Thymus (tissue), 14 donors: ENCODE measurements at places on chromosomes 4 and X.

DNA sequence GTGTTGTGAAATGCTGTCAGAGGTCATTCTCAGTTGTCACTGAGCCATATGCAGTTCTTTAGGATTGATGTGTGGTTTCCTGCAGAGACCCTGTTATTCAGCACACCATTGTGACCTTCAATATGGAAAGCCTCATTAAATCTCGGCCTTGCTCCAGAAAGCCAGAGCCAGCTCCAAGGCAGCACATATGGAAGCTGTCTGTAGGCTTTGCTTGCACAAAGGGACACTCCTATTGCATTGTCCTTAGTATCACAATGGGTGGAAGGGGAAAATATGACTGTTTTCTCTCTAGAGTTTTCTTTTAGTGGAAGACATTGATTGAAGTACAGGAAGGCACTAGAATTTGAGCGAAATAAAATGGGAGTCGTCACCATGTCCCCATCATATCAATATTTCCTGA lies 179.0 kb downstream of the CEP135 start:
- no peak for DNase-seq

- peak; percentile 1 for DNase-seq
Observed at GRCh38 chrX:37651921-37652452, 33.6 kb upstream of the XK start.

DNA sequence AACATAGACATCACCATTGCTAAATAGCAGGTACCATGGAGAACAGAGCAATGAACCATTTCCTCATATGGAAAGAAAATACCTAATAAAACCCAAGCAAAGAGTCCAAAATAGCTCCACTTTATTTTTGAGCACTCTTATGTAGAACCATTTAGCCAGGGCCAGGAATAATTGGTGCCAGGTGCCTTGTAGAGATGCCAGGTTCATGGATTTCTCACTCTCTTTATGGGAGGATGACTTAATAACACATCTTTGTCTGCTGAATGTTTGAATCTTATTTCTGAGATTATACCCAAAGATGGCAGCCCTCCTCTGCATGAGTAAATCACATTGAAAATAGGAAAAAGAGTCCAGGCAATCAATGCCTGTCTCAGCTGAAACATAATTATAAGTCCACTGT lies 212.3 kb upstream of the SFRP2 start:
- DNase-seq, result no peak

DNA sequence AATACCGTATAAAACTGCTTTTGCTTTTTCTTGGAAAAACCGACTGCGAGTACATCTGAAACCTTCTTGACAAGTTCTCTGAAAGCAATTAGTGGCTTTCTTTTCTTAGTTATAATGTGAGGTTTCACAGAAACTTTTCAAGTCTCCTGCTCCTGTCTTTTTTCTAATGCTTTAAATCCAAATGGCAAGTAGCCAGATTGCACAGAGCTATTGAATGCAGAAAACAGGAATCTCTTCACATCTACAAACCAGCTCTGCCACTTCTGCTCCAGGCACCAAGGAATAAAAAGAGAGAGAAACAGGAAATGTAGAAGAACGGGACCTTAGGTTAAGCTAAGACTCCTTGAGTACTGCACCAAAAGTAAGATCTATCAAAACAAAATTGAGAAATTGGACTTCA lies 267.3 kb upstream of the TET2 start:
- no peak for DNase-seq

DNA sequence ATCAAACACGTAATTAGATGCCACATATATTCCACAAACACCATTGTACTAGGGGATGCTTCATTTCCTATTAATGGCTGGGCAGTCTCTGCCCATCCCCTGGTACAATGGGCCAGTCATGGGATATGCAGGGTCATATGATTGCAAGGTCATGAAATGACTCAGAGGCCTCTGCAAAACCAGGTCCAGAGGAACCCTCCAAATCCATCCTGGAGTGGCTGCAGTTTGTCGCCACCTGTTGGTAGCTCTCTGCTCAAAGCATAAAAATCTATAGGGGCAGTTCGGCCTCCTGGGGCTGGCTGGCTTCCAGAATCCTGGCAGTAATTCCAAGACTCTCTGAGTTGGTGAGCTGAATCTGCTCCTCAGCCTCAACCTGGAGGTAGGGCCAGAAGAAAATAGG lies 22.9 kb upstream of the PUDP start:
- DNase-seq, result no peak

GRCh38 chrX:77442728-77443127 lies 4.5 kb upstream of the FGF16 start:
- DNase-seq, result no peak

- DNase-seq, result no peak
Observed at GRCh38 chrX:13741695-13742094, 7.1 kb downstream of the OFD1 start.

- DNase-seq, result no peak
Observed at GRCh38 chr4:178838776-178839175, 1396.5 kb upstream of the AGA start.

DNA sequence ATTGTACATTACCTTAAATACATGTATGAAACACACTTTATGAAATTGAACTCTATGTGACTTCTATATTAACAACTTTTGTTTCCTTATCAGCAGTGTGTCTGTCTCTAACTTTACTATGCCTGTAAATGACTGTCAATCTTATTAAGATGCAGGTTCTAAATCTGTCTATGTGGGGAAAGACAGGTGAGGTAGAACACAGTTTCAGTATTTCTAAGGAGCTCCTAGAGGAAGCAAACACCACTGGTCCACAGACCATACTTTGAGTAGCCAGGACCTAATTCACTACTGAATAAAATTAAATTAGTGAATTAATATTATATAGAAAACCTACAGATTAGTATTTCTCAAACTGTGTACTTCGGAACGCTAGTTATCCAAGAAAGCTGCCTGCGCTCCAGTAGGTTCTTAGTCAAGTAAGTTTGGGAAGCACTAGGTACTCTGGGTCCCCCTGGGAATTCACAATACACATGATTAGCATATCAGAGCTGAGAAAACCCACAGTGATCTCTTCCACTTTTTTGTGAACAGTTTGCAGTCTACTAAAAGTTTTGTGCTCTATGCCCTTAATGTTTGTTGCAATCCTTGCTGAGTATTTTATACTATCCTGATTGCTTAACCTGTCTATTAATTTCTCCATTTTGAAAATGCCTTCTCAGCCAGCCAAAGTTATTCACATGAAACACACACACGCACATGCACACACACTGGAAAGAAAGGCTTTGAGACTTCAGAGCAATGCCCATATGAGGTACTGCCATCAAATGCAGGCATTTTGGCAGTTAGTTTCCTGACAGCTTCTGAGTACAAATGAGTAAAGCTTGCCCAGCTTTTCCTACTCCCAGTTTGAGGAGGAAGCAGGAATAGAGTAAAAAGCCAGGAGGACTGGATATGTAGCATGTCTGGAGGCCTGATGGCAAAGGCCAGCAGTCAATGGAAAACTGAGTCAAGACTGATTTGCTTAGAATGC lies 133.6 kb upstream of the CPEB2 start:
- no peak for DNase-seq

- peak; percentile 68 for DNase-seq
Observed at GRCh38 chr4:16916719-16917337, 18.4 kb upstream of the LDB2 start.

GRCh38 chrX:84219551-84219950 lies 31.6 kb upstream of the RPS6KA6 start:
- no peak for DNase-seq

- DNase-seq, result no peak
Observed at GRCh38 chr4:147816382-147817254, 84.7 kb downstream of the ARHGAP10 start.

DNA sequence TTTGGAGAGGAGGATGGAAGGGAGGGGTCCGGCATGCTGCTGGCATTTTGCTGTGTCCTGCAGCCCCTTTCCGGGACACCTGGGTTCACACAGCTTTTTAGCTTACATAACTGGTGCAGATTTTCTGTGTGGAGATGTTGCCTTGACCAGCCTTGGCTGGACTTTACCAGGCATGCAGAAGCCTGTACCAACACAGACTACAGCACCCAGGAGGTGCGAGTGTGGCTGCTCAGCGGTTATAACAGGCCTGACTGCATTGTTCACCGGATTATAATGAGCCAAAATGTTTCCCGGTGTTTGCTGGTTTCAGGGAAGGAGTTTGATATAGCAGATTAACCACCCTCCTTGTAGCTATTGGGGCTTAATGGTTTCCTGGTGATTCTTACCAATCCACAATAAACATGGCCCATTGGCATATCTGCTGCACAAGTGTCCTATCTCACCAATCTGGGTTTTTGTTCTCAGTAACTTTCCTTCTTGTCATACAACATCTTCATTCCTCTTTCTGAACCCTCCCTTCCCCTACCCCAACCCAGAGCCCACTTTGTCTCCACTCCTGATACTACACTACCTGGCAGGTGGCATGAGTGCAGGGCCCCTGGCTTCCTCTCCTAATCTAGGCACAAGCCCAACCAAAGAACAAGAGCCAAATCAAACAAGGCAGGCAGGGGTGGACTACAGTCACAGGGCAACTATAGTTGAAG lies 3.9 kb downstream of the RPL10 start:
- no peak for DNase-seq

DNA sequence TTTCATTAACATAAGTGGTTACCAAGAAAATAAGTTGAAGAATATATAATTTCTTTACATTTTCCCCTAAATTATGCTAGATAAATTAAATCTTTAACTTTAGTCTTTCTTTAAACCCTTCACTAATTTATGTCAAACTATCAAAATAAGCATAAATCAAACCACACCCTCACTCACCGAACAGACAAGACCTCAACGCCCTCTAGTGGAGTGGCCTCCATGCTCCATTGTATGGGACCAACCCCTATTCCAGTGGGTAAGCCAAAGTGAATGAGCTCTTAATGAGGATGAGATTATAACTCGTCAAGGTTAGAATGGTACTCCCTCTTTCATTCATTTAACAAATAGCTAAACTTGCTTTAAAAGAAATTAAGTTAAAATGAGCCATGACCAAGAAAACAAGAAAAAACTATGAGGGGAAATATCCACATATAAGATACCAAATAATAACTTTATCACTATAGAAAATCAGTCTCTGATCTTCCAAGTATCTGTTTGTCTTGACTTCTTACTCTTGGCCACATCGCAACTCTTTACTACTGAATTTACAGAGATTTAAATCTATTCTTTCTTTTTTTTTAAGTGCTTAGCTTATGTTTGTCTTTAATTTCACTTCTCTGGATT lies 15.6 kb upstream of the BBS12 start:
- peak; percentile 30 for DNase-seq

DNA sequence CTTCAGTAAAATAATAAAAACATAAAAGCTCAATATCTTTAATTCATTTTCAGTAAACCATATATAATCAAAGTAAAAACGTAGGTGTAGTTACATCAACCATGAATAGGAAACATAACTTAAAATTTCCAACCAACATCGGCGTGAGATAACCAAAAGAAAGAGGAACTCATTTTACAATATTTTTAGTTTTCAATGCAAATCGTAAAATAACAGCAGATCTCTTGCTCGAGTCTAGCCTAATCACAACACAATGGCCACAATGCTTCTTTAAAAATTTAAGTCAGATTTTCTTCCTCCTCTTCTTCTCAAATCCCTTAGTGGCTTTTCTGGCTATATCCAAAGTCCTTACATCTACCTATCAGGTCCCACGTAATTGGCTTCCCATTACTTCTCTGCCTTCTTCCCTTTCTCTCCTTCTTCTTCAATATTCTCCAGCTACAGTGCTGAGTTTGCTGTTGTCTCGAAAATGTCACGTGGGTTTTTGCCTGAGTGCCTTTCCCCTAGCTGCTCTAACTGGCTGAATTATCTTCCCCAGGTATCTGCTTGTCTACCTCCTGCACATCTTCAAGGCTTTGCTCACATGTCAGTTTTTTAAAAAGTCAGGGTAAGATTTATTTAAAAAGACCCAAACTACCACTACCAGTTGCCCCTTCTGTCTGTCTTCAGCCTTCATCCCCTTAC lies 90.9 kb upstream of the BANK1 start:
- no peak for DNase-seq

GRCh38 chrX:84046403-84046984 lies 141.5 kb downstream of the RPS6KA6 start:
- DNase-seq, result peak; percentile 1

GRCh38 chrX:24167719-24168472 lies 18.4 kb downstream of the ZFX start:
- no peak for DNase-seq

DNA sequence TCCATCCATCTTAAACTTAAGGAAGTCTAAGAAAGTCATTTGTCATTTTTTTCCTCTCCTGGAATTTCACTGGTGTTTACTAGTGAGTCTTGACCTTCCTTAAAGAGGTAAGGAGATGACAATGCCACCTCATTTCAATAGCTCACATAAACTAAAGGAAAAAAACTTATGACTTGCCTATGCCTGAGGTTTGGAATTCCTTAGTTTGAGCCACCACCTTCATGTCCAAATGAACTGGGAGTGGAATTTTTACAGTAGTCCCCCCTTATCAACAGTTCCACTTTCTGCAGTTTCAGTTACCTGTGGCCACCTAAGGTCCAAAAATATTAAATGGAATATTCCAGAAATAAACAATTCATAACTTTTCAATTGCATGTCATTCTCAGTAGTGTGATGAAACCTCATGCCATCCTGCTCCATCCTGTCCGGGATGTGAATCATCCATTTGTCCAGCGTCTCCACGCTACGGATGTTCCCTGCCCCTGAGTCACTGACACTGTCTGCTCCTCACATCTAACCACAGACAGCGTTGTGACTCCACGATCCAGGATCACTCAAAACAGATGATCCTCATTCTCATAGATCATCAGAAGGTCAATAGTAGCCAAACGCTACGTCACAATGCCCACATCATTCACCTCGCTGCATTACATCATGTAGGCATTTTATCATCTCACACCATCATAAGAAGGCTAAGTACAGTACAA lies 177.4 kb downstream of the SH3KBP1 start:
- no peak for DNase-seq

DNA sequence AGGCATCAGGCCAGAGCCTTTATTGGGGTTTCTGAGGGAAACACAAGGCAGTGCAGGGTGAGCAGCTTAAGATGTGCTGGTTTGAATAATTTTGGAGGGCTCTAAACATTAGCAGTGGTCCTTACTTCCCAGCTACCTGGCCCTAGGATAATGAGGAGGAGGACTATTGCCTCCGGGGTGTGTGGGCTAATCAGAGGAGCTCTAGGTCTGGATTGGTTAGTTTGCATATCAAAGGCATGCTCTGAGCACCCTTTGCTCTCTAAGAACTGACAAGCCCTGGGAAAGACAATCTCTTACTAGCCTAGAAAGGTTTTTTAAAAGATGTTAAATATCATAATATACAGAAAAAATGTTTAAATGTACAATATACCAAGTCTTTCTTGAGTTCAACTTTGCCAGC lies 58.4 kb downstream of the RXFP1 start:
- no peak for DNase-seq

DNA sequence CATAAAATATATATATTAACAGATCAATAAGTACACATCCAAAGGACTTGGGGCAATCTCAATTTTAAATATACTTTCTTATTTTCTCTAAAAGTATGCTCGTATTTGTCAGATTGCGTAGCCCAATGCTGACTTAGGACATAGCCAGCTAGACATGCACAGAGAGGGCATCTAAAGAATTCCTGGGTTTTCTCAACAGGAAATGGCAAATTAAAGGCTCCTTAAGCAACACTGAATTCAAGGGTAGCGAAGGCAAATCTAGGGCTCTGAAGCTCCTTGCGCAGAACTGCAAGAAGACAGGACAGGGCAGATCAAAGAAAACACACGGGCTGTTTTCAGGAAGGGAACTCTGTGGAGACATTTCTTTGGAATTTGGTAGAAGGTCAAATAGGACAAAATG lies 94.6 kb upstream of the FTHL17 start:
- no peak for DNase-seq

- DNase-seq, result no peak
Observed at GRCh38 chr4:167234316-167234881, at the start of gene SPOCK3. Gene SPOCK3 (minus strand): TSS chr4:167234494.

- no peak for DNase-seq
Observed at GRCh38 chr4:111813555-111814140, 331.6 kb upstream of the FAM241A start.
